ENCODE measurements at places on chromosomes 1 and 21.

DNA sequence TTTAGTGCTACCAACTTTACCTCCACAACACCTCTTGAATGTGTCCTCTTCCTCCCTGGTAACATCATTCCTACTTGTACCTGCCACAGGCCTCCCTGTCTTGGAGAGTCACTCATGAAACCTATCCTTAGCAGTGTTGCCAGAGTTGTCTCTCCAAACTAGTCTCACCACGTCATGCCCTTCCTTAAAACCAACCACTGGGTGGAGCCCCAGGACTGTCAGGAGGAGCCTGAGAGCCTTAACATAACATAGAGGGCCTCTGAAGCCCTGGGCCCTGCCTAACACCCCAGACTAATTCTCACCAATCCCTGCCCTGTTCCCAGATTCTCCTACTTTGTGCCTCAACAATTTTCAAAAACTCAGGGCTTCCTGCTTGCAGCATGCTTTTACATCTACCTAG lies 65.3 kb downstream of the ZNF697 start:
- H3K27ac ChIP-seq = no peak overlapping the region
- DNase-seq = peak; percentile 58
- no peaks in the 10 kb centered on the region for H3K4me1 ChIP-seq
- H3K27me3 ChIP-seq = peaks cover 6% of the 10 kb centered on the region
- no peaks in the 10 kb centered on the region for H3K36me3 ChIP-seq

GRCh38 chr1:172002725-172003345 lies 161.5 kb downstream of the DNM3 start:
- DNase-seq = no peak
- no peak overlapping the region for H3K4me3 ChIP-seq
- no peaks in the 10 kb centered on the region for H3K36me3 ChIP-seq
- no peaks in the 10 kb centered on the region for H3K27me3 ChIP-seq

DNA sequence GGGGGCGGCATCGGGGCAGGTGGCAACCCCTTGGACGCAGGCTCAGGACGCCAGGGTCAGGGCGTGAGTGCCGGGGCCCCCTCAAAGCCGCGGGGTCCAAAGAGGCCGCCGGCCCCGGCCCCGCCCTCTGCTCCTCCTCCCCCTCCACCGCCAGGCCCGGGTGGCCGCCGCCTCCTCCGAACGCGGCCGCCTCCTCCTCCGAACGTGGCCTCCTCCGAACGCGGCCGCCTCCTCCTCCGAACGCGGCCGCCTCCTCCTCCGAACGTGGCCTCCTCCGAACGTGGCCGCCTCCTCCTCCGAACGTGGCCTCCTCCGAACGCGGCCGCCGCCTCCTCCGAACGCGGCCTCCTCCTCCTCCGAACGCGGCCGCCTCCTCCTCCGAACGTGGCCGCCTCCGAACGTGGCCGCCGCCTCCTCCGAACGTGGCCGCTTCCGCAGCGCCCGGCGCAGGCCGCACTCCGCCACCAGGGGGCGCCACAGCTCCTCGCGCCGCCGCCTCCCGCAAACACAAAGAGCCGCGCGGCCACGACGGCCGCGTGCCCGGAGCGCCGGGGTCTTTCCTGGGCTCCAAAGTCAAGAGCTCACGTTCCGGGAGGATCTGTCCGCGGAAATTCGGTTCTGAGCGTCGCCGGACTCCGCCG lies 19.3 kb upstream of the SAMD11 start:
- peak; percentile 99 for DNase-seq
- H3K4me1 ChIP-seq = peaks cover 12% of the 10 kb centered on the region
- peak overlapping the region; percentile 62 for H3K4me3 ChIP-seq
- no peaks in the 10 kb centered on the region for H3K27me3 ChIP-seq
- no peaks in the 10 kb centered on the region for H3K36me3 ChIP-seq

GRCh38 chr1:203512848-203513584 lies 19.1 kb downstream of the OPTC start:
- no peaks in the 10 kb centered on the region for H3K36me3 ChIP-seq
- no peaks in the 10 kb centered on the region for H3K27me3 ChIP-seq
- peaks cover 32% of the 10 kb centered on the region for H3K4me1 ChIP-seq
- H3K4me3 ChIP-seq = peak overlapping the region; percentile 27

DNA sequence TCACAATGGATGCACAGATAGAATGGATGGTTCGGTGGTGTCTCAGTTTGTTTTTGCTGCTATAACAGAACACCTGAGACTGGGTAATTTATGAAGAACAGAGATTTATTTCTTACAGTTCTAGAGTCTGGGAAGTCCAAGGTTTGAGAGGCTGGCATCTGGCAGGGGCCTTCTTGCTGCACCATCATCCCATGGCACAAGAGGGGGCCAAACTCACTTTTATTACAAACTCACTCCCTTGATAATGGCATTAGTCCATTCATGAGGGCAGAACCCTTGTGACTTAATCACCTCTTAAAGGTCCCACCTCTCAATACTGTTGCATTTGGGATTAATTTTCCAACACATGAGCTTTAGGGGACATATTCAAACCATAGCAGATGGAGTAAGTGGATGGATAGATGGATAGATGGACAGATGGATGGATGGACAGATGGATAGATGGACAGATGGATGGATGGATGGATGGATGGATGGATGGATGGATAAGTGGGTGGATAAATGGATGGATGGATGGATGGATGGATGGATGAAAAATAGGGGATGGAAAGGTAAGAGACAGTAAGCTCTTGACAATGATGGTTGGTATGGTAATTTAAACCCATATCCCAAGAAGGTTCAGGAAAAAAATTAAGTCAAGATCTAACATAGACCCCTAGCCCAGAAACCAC lies 16.5 kb downstream of the CAMK2N1 start:
- peak; percentile 46 for DNase-seq
- H3K4me3 ChIP-seq = no peak overlapping the region
- H3K27ac ChIP-seq = no peak overlapping the region
- no peaks in the 10 kb centered on the region for H3K4me1 ChIP-seq
- H3K27me3 ChIP-seq = peaks cover 21% of the 10 kb centered on the region
- no peaks in the 10 kb centered on the region for H3K36me3 ChIP-seq

DNA sequence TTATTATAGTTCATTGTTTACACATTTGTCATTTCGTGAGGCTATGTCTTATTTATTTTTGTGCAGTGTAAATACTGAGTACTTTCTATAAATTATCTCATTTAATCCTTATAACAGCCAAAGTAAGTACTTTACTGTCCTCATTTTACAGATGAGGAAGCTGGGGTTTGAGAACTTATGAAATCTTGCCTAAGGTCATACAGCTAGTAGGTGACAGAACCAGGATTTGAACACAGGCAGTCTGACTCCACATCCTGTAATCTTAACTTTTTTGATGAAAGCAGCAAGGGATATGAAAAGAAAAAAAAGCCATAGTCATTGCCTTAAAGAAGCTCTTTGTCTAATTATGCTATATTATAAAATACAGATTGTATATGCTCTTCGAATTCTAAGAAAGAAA lies 107.1 kb upstream of the BMP8A start:
- no peak for DNase-seq
- H3K4me1 ChIP-seq = peaks cover 18% of the 10 kb centered on the region
- H3K36me3 ChIP-seq = peaks cover 56% of the 10 kb centered on the region
- H3K27ac ChIP-seq = no peak overlapping the region
- no peak overlapping the region for H3K4me3 ChIP-seq

DNA sequence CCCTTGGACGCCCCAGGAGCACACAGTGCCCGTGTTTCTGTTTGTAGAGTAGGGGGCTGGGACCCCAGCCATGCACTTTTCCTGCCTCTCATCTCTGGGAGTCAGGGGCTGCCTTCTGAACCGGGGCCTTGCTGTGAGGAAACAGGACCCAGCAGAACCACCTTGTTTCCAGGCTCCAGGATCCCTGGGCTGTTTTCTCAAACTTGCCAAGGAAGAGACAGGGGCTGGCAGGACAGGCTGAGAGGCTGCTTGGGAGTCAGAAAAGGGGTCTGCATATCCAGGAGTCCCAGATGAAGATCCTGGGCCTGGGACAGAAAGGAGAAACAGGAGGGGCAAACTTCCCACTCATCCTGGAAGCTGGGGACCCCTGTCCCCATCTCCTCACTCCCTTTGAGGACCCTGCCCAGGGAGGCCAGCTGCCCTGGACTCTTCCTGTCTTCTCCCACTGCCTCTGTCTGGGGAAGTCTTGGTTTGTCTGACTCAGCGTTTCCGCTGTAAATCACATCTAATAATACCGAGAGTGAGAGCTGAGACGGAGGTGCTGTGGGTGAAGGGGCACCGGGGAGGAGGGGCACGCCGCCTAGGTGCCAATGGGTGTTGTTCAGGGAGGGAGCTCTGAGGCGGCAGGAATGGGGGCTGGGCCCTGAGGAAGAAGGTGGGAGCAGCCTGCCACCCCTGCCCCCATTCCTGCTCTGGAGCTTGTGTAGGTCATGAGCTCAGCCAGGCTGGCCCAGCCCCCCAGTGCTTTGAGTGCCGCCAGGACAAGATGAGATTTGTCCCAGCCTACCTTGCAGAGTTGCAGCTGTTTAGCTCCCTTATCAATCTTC lies 16.7 kb downstream of the POU3F1 start:
- H3K4me1 ChIP-seq = peaks cover 29% of the 10 kb centered on the region
- H3K27ac ChIP-seq = peak overlapping the region; percentile 12
- DNase-seq = peak; percentile 95
- H3K4me3 ChIP-seq = peak overlapping the region; percentile 54

GRCh38 chr1:42145764-42146625 lies 7.2 kb upstream of the GUCA2B start:
- H3K4me3 ChIP-seq = no peak overlapping the region
- H3K27ac ChIP-seq = no peak overlapping the region
- peak; percentile 47 for DNase-seq

GRCh38 chr1:173507205-173507846 lies 30.2 kb downstream of the PRDX6 start:
- H3K27ac ChIP-seq = no peak overlapping the region
- H3K36me3 ChIP-seq = no peaks in the 10 kb centered on the region
- peak; percentile 65 for DNase-seq
- no peak overlapping the region for H3K4me3 ChIP-seq

- no peak for DNase-seq
- H3K4me3 ChIP-seq = no peak overlapping the region
- H3K27me3 ChIP-seq = no peaks in the 10 kb centered on the region
- no peaks in the 10 kb centered on the region for H3K4me1 ChIP-seq
Observed at GRCh38 chr1:107276247-107276646, 135.4 kb downstream of the NTNG1 start.

DNA sequence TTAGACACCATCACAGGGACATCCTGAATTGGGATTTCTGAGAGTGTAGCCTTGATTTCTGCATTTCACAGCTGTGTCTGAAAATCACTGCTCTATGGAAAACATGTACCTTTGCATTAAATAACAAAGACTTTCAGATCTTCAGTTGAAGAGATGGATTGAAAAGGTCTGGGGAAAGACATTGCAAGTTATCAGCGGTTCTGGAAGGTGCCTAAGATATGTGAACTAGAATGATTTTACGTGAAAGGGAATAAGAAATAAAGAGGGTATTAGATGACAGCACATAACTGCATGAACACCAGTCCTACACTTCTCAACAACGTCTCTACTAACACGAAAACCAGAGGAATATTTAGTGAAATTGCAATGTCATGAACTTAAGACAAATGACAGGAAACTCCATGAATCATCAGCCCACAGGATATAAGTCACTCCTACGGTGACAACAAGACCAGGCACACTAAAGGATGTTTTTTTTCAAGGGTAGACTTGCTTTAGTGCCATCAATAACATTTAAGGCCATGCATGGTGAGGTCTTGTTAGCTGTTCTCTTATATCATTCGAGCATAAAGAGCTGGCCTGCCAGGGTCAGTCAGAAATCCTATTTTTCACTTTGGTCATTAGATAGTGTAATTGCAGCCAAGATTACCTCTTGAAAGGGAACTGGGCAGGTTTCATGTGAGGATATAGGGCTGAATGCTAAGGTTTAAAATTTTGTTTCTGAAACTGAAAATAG lies 283.1 kb downstream of the GRIK1 start:
- no peaks in the 10 kb centered on the region for H3K36me3 ChIP-seq
- no peaks in the 10 kb centered on the region for H3K27me3 ChIP-seq
- peaks cover 8% of the 10 kb centered on the region for H3K4me1 ChIP-seq
- H3K4me3 ChIP-seq = peak overlapping the region; percentile 17
- DNase-seq = peak; percentile 82

GRCh38 chr1:235063068-235063765 lies 65.4 kb downstream of the TOMM20 start:
- H3K36me3 ChIP-seq = no peaks in the 10 kb centered on the region
- no peak overlapping the region for H3K4me3 ChIP-seq
- no peaks in the 10 kb centered on the region for H3K27me3 ChIP-seq
- no peak overlapping the region for H3K27ac ChIP-seq

- peaks cover 16% of the 10 kb centered on the region for H3K4me1 ChIP-seq
- no peaks in the 10 kb centered on the region for H3K27me3 ChIP-seq
- no peak overlapping the region for H3K4me3 ChIP-seq
- no peak for DNase-seq
Observed at GRCh38 chr1:183572721-183573120, 17.5 kb downstream of the NCF2 start.

DNA sequence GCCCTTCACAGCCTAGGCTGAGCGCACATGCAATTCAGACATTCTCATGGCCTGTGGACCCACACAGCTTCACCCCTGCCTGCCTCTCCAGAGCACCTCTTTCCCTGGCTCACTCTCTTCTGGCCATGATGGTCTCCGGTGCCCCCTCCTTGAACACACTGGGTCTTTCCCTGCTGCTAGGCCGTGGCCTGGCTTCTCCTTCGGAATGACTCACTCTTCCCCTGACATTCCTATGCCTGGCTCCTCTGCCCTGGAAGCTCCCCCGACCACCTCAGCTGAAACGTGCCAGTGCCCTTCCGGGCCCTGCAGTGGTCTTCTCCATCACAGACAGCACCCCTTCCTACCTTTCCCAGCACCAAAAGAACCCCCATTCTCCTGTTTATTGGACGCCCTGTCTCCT lies 28.3 kb downstream of the EPHA8 start:
- no peaks in the 10 kb centered on the region for H3K4me1 ChIP-seq
- DNase-seq = peak; percentile 83
- H3K4me3 ChIP-seq = no peak overlapping the region
- peaks cover 24% of the 10 kb centered on the region for H3K27me3 ChIP-seq
- H3K36me3 ChIP-seq = no peaks in the 10 kb centered on the region

- no peaks in the 10 kb centered on the region for H3K36me3 ChIP-seq
- peak; percentile 98 for DNase-seq
Observed at GRCh38 chr21:37009740-37010341, 3.3 kb downstream of the RIPPLY3 start.

DNA sequence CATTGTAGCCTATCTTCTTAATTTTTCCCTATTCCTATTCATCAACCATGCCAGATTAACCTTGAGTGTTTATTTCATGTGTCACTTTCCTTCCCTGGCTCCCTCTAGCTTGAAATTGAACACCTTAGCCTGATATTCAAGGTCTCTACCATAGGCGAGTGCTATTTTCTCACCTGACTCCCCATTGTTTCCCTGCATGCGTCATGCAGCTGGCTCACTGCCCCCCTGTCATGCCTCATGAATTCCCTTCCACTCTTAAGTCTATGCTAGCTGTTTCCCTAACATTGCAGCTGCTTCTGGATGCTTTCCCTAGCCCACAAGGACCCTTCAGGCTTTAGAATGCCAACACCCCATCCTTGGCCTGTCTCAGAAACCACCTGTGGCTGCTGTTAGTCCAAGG lies 56.7 kb upstream of the CD1D start:
- H3K36me3 ChIP-seq = no peaks in the 10 kb centered on the region
- H3K27me3 ChIP-seq = peaks cover 27% of the 10 kb centered on the region
- H3K4me1 ChIP-seq = no peaks in the 10 kb centered on the region
- no peak overlapping the region for H3K4me3 ChIP-seq
- DNase-seq = no peak

- H3K4me1 ChIP-seq = peaks cover 5% of the 10 kb centered on the region
- DNase-seq = no peak
- no peak overlapping the region for H3K4me3 ChIP-seq
- H3K27ac ChIP-seq = no peak overlapping the region
- no peaks in the 10 kb centered on the region for H3K36me3 ChIP-seq
Observed at GRCh38 chr1:220803401-220804201, 16.9 kb downstream of the MTARC1 start.

Measured in osteoblast (primary cell).